ENCODE measurements at places on chromosomes 16 and 17.

DNA sequence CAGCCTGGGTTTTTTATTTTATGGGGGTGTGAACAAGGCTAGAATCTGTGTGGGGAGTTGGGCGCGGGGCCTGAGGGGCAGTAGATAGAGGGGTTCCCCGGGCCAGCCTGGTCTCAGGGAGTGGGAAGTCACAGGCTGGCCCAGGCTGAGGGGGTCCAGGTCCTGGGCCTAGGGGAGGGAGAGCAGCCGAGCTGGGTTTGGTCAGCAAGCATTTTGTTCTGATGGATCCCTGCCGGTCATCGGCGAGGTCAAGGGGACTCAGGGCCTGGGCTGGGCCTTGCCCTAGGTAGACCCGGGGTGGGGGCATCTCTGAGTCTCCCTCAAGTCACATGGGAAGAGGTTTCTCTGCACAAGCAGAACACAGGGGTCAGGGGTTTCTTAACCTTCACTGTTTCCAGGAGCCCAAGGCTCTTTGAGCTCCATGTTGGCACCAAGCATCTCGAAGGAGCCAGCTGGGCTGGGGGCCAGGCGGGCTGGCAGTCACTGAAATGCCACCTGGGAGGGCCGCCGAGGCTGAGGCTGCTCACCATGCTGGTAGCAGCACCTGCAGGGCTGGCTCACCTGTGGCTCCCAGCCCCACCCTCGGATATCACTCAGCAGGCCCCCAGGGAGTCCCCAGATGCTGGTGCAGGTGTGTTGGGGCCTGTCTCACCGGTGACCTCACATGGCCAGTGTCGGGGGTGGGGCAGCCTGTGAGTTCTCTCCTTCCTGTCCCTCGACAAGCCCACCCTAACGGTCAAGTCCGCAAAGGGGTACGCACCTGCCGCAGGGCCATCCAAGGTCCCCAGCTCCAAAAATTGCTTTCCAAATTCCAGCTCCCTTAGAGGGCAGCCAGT, 41.0 kb downstream of the SLC7A5 start:
- DNase-seq: no peak

GRCh38 chr16:85562093-85562786, 50.9 kb upstream of the GSE1 start:
- DNase-seq: no peak

- DNase-seq: no peak
Observed at GRCh38 chr17:75571197-75571884, 16.3 kb upstream of the MYO15B start.

DNA sequence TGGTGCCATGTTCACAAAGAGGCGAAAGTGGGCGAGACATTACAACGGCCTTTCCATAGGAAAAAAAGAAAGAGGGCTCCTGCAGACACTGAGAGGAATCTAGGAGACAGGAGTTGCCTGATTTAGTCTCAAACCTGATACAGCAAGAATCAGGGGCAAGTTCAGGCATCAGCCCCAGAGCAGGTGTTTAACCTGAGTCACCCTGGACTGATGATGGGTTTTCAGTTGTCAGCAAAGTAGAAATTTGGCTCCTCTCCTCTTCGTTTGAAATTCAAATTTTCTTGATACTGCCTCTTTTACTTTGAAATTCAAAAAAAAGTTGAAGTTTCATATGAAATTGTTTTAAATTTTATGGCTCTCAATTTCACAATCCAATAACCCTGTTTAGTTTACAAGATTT, 189.5 kb downstream of the ABCC12 start:
- no peak for DNase-seq

DNA sequence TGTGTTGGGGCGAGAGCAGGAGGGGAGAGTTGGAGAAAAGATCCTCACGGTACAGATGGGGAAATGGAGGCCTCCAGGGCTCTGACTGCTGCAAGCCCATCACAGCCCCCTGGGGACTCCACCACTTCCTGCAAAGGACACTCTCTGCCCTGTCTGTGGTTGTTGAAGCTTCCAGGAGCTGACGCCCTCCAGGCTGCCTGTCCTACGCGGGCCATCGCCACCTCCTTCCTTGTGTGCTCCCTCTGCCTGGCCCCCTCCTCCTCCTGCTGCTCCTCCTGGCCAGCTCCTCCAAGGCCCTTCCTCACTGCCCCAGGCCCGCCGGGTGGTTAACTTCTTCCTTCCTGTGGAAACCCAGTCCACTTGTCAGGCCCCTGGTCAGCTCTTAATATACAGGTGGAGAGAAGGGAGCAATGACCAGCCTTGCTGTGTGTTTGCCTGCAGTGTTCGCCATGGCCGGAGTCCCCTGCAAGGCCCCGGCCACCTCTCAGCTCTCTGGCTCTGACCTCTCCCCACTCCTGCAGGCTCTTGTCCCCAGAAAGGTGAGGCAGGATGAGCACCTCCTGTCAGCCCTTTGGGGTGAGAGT, 18.4 kb upstream of the STAC2 start:
- no peak for DNase-seq

- no peak for DNase-seq
Observed at GRCh38 chr16:85136213-85136701, 24.0 kb upstream of the CIBAR2 start.

GRCh38 chr17:37481001-37481665, 8.6 kb upstream of the DUSP14 start:
- no peak for DNase-seq

GRCh38 chr16:47567321-47567720, 106.2 kb downstream of the PHKB start:
- DNase-seq: no peak

- no peak for DNase-seq
Observed at GRCh38 chr17:72030067-72030899, 90.5 kb upstream of the SOX9 start.

- DNase-seq: no peak
Observed at GRCh38 chr17:59330053-59330942, 1.2 kb upstream of the YPEL2 start.

DNA sequence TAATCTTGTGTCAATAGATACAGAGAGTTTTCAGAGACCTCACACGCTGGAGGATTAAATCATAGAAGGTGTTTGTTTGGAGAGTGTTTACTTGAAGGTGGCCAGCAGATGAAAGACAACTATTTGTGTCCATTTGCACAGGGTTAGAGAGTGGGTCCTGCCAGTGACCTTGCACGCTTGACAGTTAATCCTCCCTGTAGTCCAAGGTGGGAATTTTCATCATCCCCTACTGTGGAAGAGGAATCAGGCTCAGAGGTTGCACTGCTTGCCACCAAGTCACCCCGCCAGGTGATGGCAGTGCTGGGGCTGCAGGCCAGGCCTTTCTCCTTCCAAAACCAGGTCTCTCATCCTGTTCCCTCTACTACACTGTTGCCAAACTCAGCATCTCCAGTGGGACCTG, 12.3 kb downstream of the CDH1 start:
- DNase-seq: no peak

DNA sequence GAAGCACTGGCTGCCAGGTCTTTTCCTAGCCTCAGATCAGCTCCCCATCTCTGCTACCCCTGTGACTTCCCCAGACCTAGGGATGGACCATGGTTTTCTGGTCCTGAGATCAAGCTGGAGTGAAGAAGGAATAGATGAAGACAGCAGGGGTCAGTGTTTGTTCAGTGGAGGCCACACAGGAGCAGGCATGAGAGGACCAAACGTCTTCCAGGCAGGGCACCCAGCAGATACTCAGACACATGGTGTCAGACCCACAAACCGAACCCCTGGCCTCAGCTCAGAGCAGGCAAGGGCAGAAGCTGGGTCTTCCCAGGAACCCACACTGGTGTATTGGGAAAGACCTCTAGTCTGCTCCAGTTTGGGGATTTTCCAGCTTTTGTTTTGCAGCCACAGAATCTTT, 189.7 kb downstream of the IRX5 start:
- no peak for DNase-seq
